Activated CD4-positive, alpha-beta memory T cell treated with anti-CD3 and anti-CD28 coated beads for 36 hours (primary cell): ENCODE measurements at places on chromosomes 16 and 17. TPM values are rescaled to one million over a fixed set of nuclear protein-coding genes. Genes with fewer than 3 reads are reported as not detected.
A peak's percentile ranks its signal among the peaks of the same experiment; 100 is the strongest.

- H3K27ac ChIP-seq = peak overlapping the region; percentile 2
- H3K36me3 ChIP-seq = peaks cover 8% of the 10 kb centered on the region
- no peak overlapping the region for H3K4me3 ChIP-seq
- no peaks in the 10 kb centered on the region for H3K27me3 ChIP-seq
Measured at GRCh38 chr17:66349521-66350254, 47.3 kb downstream of the PRKCA start.

DNA sequence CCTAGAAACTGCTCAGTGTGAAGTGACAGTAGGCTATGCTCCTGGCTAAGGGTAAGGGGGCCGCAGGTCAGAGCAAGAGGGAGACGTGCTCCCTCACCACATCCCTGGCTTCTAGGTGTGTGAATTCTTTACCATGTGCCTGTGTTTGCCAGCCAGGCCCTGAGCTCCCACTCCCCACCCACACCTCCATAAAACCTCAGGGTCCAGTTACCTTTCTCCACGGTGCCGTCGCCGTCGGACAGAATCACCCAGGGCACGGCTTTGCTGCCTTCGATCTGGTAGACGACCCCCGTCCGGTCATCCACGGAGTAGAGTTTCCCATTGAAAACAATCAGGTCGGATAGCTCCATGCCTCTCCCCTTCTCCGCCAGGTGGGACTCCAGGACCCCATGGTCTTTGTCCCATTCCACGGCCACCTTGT lies 12.8 kb downstream of the CANT1 start:
- peaks cover 9% of the 10 kb centered on the region for H3K4me1 ChIP-seq
- peaks cover 26% of the 10 kb centered on the region for H3K36me3 ChIP-seq

DNA sequence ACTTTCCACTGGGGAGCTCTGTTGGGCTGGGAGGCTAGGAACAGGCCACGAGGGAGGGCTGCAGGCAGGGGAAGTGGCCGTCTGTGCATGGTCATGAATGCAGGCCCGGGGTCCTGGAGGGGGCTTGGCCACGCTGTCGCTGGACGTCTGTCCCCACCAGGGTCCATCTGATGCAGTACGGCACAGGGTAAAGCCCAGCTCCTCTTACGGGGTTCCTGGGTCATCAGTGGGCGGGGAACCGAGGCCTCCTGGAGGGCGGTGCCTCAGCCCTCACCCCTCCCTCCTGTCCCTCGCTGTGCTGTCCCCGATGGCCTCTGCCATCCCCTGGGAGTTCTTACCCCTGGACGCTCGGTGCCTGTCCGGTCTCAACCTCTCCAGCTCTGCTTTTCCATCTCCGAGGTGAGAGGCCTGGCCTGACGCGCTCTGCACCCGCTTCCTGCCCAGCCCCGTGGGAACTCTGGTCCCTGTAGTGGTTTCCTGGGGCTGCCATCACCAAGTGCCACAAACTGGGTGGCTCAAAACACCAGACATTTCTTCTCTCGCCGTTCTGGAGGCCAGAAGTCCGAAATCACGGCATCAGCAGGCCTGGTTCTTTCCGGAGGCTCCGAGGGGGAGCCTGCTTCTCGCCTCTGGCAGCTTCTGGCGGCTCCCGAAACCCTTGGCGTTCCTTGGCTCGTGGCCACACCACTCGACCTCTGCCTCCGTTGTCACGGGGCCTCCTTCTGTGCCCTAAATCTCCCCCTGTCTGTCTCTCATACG lies 182.8 kb downstream of the SEC14L1 start:
- peak overlapping the region; percentile 23 for H3K4me3 ChIP-seq
- peaks cover 57% of the 10 kb centered on the region for H3K4me1 ChIP-seq
- no peaks in the 10 kb centered on the region for H3K27me3 ChIP-seq
- no peaks in the 10 kb centered on the region for H3K36me3 ChIP-seq

GRCh38 chr17:79953335-79953734 lies 82.3 kb downstream of the TBC1D16 start:
- no peak overlapping the region for H3K27ac ChIP-seq
- peaks cover 3% of the 10 kb centered on the region for H3K27me3 ChIP-seq
- no peaks in the 10 kb centered on the region for H3K4me1 ChIP-seq
- no peak for DNase-seq
- H3K36me3 ChIP-seq = no peaks in the 10 kb centered on the region

DNA sequence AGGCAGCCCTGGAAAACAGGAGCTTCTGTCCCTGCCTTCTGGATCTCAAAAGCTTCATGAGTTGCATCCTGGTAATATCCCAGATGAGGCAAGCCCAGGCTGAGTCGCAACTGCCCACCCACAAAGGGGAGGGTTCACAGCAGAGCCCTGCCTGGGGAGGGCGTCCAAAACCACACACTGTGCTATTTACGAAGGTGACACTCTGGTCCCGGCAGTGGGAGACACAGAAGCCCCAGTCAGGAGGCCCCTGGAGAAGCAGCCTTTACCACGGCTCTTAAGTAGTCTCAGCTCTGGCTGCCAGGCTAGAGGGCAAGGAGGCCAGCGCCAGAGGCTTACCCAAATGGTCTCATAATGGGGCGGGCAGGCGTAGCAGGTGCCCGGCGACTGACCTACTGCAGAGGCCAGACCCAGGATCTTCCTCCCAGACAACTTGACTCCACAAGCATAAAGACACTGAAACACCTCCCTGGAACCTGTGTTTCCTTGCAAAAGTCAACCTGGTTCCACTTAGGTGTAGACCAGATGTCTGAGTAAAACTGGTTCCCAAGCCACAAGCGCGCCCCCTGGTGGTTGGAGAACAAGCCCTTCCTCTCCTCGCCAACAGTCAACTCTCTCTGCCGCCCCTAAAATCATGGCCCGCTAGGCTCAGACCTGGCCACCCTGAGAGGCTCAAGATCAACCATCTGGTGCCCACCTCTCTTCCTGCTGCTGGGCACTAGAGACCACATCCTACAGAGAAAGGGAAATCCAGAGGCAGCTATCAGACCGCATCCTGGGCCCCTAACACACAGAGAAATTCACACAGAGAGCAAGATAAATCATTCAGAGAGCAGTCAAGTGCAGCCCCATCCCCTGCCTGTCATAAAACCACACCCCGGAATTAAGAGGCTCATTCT lies 5.2 kb downstream of the AXIN2 start:
- peak; percentile 91 for DNase-seq
- H3K4me1 ChIP-seq = peaks cover 27% of the 10 kb centered on the region
- no peak overlapping the region for H3K4me3 ChIP-seq
- H3K27me3 ChIP-seq = no peaks in the 10 kb centered on the region

Gene CACNG3
- not detected for total RNA-seq

DNA sequence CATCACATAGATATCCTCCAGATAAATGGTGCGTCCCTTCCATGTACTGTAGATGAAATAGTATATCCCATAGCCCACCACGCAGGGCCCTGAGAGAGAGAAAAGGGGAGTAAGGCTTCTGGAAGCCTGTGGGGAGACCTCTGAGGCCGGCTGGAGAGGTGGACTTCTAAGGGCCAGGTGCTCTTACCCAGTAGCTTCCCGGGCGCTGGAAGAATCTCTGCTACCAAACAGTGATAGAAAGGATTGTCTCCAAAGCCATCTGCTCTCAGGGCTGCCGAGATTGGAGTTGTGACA lies 718 bp downstream of the SAT2 start:
- peak overlapping the region; percentile 89 for H3K4me3 ChIP-seq
- H3K27me3 ChIP-seq = no peaks in the 10 kb centered on the region
- H3K4me1 ChIP-seq = peaks cover 11% of the 10 kb centered on the region
- no peaks in the 10 kb centered on the region for H3K36me3 ChIP-seq
- H3K27ac ChIP-seq = no peak overlapping the region

GRCh38 chr16:14286368-14287230 lies 215.5 kb downstream of the MRTFB start:
- H3K27ac ChIP-seq = peak overlapping the region; percentile 23
- H3K27me3 ChIP-seq = no peaks in the 10 kb centered on the region
- H3K4me3 ChIP-seq = peak overlapping the region; percentile 85
- peak; percentile 52 for DNase-seq
- H3K36me3 ChIP-seq = peaks cover 3% of the 10 kb centered on the region
